ENCODE measurements at places on chromosomes 1 and 21.
A peak's percentile ranks its signal among the peaks of the same experiment; 100 is the strongest.

DNA sequence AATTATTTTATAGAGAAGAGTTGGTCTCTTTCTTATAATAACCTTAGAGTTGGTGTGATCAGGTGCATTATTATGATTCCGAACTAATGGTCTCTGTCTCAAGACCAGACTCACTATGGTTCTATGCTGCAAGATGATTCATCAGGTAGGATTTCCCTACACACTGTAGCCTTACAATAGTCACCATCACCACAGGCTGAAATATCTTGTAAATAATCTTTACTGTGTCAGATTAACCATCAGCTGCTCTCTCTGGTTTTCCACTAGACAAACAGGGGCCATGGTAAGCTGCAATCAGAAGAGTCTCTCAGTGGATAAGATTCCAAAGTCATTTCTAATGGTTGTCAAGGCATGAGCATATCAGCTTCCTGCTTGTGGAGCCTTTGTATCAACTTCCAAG is 4.4 kb upstream of the GBP4 start:
- no peak for DNase-seq

GRCh38 chr1:15727021-15727420 is 9.0 kb upstream of the SLC25A34 start:
- DNase-seq = no peak

- no peak for DNase-seq
These were observed 59.5 kb downstream of the RHOU start for GRCh38 chr1:228794810-228795209.

DNA sequence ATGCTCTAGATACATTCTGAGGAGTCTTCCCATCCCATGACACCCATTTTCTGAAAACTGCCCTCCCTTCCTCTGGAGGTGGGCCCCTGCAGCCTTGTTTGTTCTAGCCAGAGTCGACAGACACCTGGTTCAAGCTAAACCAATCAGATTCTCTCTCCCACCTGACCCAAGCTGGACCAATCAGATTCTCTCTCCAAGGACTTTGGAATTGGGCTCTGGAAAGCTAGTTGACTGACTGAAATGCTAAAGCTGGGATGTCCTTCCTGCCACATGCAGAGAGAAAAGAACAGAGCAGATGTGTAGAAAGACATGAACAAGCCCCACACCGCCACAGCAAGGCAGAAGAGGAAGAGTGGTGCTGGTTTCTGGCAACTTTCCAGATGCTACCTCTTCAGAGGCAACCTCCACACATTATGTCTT is 24.6 kb downstream of the ASAP3 start:
- DNase-seq = no peak

GRCh38 chr1:107824946-107825345 is 140.0 kb downstream of the VAV3 start:
- DNase-seq = no peak

GRCh38 chr21:42781150-42781970 is 98.0 kb downstream of the WDR4 start:
- DNase-seq = peak; percentile 89

- peak; percentile 80 for DNase-seq
These were observed 28.1 kb downstream of the RABIF start for GRCh38 chr1:202860744-202861419.

DNA sequence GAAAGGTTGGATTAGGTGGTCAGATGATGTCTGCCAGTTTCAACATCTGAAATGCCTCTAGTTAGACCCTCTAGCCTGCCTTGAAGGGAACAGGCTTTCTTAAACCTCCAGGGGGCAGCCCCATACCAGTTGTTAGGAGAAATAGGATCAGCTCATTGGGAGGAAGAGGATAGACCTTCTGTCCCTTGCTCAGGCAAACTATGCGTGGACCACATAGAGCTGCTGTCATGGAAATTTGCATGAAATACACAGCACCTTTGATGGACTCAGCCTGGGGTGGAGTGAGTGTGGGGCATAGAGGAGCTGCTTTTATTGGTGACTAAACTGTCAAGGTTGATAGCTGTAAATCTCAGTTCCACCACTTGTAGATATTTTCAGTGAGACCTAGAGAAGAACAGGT is 38.4 kb upstream of the SPAG17 start:
- DNase-seq = peak; percentile 16
